ENCODE measurements at places on chromosomes 6 and 20. TPM values are rescaled to one million over a fixed set of nuclear protein-coding genes. Genes with fewer than 3 reads are reported as not detected.

GRCh38 chr6:88263591-88263990, 97.4 kb upstream of the CNR1 start:
- no peak for DNase-seq

DNA sequence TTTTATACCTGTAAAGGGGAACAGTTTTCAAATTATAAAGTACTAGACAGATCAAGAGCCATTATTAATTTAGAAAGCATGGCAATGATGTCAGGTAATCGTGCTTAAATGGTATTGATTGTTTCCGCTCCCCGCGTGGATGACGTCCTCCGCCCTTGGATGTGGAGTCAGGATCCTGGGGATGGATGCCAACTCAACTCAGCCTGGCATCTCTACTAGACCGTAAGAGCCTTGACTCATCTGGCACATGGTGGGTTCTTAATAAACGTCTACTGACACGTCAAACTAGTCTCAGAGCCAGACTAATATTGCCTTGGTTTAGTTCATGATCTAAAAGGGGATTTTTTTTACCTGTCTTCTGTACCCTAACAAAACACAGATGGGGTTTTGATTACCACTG, 80.2 kb downstream of the LRFN2 start:
- DNase-seq = no peak

- peak; percentile 52 for DNase-seq
Measured at GRCh38 chr6:85192596-85192995, 257.3 kb upstream of the NT5E start.

- no peak for DNase-seq
Measured at GRCh38 chr6:149895048-149895590, 2.8 kb downstream of the RAET1E start.

DNA sequence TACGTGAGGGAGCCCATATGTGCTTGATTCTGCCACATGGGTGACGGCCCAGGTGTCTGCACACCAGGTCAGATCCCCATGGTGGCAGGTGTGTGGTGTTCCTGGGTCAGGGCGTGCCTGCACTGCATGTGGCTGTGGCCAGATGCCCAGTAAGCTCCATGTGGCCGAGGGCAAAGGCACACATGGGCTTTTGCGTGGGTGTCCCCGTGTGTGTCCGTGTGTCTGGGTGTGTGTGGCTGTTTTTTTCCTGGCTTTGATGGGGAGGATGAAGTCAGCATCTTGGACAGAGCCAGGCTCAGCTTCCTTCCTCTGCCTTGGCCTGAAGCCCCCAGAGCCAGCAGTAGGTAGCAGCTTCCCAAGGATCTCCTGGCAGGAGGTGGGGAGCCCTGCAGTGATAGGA, 1.5 kb upstream of the TNXB start:
- DNase-seq = no peak

DNA sequence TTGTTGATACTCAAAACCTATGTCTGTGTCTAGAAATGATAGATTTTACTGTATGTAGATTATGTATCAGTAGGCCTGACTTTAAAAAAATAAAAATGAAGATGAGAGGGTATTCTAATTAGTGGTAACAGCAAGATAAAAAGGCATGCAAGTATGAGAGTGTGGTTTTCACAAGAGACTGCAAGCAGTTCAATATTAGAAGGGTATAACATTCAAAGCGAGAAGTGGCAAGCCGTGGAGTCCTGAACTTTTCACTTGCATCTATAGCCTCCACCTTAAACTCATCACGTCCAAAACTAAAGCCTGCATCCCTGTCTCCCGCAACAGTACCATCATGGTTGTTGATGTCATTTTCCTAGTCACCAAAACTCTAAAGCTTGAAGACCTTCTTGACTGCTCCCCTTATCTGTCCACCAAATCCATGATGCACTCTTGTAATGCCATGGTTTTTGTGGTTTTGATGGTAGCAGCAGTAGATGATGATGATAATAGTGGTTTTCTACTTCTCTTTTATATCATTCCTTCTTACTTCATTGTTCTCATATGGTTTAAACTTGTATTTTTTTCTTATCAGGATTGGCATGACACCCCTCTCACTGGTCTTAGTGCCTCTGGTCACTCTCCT, 9.2 kb upstream of the CGA start:
- no peak for DNase-seq

GRCh38 chr20:3433744-3434143, 26.3 kb upstream of the DNAAF9 start:
- DNase-seq = no peak

DNA sequence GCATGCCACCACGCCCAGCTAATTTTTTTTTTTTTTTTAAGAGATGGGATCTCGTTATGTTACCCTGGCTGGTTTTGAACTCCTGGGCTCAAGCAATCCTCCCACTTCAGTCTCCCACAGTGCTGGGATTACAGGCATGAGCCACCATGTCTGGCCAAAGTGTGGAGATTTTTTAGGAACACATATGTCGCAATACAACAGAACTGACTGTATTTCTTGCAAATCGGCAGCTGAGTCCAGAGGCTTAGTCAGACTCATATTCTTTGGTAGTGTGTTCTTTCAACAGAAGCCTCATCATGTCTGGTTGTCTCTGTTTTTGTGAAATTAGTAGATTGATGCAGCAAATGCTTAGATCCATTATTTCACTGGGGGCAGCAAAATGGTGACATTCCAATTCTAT, 23.9 kb upstream of the CD164 start:
- no peak for DNase-seq

DNA sequence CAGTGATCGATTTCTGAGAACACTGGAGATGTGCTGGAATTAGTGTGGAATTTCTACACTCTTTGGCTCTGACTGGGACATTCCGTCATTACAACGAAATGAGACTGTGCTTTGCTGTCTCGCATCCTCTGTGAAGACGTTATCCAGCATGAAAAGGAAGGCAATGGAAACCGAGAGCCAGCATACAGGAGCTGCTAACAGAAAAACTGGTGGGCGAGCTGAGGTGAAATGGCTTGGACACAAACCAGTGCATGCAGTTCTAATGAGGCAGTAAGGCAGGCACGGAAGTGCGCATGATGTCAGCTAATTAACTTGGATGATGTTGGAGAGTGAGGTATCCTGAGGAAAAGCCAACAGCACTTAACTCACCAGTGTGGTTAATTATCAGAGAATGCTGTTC, 202.8 kb upstream of the AGPAT4 start:
- peak; percentile 50 for DNase-seq

GRCh38 chr6:36651659-36652379, 26.7 kb upstream of the CDKN1A start:
- no peak for DNase-seq

DNA sequence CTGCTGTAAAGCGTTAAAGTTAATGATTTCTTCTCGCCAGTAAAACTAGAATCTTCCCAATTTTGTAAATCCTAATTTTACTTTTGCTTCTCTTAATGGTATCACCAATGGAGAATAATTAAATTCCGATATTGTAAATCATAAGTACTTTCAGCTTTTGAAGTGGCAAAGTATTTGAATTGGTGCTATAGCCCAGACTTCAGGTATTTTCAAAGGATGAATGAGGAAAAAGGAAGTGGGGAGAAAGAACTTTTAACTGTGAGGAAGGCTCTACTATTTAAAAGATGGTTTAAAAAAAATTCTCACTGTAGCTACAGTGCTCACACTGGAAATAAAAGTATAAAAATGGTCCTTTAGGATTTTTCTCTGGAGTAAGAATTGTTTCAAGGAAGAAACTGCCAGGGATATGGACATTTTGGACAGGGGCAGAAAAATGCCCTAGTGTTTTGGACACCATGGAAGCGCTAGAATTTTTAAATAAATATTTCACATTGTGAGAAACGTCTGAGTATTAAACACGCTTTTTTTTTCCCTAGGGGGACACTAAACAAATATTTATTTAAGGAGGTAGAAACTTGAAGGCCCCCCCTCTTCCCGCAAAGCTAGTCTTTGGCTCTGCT, 1.3 kb upstream of the TAB2 start:
- DNase-seq = no peak

- DNase-seq = peak; percentile 88
Measured at GRCh38 chr6:85464722-85465150, 14.9 kb downstream of the NT5E start.

- peak; percentile 98 for DNase-seq
Measured at GRCh38 chr20:49775229-49775693, 37.4 kb upstream of the SLC9A8 start.

GRCh38 chr6:113120224-113120581, 736.9 kb upstream of the MARCKS start:
- peak; percentile 71 for DNase-seq

DNA sequence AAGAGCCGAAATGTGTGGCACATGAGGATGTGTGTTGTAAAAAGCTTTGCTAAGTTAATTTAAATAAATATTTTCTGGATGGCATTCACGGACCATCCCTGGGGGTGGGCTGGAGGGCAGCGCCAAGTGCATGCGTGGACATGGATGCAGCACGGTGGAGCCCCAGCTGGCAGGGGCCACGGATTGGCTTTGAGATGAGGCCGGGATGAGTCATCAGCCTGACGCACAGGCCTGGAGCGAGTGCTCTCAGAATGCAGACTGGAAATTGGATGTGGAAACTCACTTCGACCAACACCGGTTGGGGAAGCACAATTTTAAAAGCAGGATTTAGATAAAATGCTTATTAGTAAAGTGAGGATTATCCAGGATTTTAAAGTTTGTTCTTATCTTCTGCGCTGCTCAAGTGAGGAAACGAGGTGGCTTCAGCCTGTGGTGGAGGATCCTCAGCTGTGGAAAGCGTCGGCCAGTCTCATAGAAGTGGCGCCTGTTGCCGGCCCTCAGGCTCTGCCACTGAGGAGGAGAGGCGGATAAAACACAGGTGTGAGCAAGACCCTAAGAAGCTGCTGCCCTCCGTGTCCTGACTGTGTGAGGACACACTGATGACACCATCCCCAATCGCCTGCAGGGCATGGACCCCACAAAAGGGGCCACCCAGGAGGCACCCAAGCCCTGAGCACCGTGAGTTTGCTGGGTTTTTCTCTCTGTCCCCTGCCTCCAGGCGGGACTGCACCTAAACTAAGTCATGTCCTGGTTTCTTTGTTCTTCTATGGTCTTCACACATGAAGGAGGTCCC, 279.7 kb downstream of the CDH4 start:
- no peak for DNase-seq

GRCh38 chr6:134363323-134364039, 45.6 kb upstream of the SGK1 start:
- DNase-seq = no peak

DNA sequence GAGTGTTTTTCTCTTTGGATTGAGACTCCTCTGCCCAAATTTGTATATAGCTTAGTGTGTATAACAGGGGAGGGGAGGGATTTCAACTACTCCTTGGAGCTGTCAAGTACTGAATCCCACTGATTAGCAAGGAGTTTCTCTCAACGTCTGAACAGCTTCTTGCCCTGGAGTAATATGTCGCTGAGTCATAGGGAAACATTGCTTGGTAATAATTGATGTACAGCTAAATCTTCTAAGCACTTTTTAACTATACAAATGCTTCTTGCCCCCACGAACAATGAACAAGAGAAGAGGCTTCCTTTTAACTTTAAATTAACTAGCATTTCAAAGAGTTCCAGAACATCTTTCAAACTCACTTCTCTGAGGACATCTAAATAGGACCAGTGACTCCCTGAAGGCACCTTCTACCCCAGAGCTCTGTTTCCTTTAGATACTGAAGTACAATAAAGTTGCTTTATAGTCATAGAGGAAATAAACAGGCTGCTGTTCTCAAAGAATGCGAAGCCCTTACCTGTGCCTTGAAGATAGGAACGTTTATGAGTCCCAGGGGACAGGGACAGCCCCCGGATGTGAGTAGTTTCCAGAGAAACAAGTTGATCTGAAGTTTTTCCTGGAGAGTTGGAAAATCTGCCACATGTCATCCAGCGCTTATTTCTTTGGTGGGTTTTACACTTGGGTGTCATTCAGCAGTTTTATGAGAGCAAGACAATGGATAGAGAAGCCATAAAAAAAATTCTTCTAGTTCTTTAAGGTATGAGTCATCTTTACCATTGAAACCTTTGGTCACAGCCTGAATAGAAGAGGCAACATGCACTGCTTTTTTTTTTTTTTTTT, 462.5 kb upstream of the BTBD3 start:
- peak; percentile 12 for DNase-seq

The TMC2 gene
- total RNA-seq = not detected

The SYCP2 gene
- total RNA-seq = 1.1 TPM

The C4A gene
- 0.90 TPM for total RNA-seq

All from dermis microvascular lymphatic vessel endothelial cell (primary cell).